SK-N-DZ (cell line): ENCODE measurements at places on chromosomes 5 and 9.

GRCh38 chr9:128393145-128393775 lies 22.1 kb downstream of the URM1 start:
- no peak for DNase-seq

- DNase-seq = no peak
These were observed 39.8 kb downstream of the EMB start for GRCh38 chr5:50401336-50401735.

DNA sequence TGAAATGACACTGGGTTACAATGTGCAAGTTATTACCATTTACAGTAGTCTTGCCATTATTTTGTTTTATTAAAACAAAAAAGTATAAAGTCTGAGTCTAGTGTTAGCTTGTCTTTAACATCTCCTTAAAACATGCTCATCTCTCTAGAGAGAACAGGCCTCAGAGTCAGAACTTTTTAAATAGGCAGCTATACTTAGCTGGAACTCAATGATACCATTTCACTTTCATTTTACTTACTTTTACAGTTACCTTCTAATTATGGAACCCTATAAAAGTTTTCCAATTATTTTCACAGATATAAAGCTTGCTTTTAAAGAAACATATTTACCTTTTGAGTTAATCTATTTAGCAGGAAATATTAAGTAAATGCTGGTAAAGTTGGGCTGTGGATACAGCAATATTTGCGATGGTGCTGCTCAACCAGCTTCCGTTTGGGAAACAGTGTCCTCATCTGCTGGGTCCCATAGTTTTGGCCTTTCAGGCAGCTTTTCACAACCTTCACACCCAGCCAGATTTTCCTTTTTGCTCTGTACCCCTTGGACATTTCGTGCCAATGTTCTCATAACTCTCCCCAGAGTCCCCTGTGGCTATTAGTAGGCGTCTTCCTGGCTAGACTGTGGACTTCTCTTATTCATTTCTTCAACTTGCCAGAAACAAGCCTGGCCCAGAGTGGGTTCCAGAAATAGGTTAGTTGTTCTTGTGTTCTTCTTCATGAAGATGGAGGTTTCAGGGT lies 36.3 kb upstream of the UBTD2 start:
- no peak for DNase-seq

DNA sequence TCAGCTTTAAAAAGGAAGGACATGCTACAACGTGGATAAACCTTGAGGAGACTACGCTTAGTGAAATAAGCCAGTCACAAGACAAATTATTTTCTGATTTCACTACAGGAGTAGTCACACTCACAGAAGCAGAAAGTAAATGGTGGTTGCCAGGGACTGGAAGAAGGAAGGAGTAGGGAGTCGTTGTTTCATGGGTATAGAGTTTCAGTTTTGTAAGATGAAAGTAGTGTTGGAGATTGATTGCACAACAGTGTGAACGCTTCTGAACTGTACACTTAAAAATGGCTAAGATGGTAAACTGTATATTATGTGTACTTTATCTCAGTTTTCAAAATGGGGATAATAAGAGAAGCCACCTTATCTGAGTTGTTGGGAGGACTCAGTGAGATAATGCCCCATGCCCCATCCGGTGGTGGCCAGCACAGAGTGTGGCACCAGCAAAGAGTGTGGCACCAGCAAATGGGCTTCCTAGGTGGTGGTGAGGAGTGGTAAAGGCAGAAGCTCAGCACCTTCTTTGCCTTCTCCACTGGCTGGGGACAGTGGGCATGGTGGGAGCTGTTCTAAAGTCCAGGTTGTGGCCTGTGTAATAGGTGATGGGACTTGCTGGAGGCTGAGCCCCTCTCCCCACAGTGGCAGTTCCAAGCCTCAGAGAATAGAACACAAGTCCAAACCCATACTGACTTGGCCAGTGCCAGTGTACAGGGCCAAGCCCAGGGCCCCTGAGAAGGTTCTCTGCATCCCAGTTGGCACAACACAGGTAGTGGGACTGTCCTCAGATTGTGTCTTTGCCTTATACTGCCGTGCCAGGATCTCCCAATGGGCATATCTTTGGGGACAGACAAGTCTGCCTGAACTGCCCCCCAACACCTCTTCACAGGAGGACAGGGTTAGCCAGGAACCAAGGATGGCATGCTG lies 4.4 kb downstream of the SLC22A4 start:
- no peak for DNase-seq

DNA sequence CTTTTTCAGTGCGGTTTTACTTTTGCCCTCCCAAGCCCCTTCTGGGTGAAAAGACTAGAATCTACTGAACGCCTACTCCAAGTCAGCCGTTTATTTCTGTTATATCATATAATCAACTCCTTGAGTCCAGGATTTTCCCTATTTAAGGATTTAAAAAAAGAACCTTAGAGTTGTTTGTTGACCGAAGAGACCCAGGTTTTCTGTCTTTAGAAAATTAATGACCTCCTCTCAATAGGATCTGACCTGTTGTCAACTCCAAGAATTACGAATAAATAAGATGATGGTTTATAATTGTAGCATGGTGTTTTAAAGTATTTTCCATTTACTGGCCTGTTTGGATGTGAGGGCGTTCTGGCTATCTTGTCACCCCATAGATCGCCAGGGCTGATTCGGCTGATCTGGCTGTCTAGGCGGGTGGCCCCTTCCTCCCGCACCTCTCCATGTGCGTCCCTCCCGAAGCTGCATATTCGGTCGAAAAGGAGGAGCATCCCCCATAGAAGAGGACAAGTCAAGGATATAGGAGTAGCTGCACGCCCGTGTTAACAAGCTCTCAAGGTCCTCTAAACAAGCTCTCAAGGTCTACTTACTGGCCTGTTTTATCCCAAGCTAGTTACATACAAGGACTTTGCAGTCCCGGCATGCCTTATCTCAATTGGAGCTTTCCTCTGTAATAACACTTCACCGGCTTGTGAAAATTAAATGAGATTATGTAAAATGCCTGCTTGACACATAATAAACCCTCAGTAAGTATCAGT lies 1.1 kb upstream of the UBAP2 start:
- no peak for DNase-seq

DNA sequence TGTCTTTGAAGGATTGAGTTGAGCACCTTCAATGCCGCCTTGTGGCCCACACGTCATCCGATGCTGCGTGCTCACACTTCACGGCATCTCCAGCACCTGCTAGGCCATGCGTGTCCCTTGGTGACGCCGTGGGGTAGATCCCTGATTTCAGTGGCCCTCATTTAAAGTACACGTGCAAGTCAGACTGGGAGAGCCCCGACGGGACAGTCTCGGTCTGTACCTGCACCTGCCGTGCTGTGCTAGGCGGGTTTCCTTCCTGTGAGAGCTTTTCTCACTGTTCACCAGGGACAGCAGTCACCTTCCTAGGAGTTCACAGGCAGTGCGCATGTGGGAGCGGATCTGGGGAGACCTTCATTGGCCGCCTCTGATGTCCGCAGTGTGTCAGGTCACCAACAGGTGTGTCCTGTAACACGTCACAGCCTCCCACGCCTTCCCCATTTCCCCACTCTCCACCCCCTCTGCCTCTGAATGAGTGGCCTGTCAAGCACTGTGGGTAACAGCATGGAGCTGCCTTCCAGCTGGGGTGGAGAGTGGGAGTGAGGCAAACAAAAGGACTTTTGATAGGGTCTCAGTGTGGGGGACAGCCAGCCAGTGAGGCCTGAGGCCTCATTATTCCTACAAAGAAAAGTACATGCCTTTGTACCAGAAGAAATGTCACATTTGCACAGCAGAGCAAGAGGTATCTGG lies 236.4 kb downstream of the FANCC start:
- DNase-seq = no peak

- no peak for DNase-seq
These were observed 85.4 kb downstream of the SLC1A3 start for GRCh38 chr5:36691696-36692371.

GRCh38 chr9:19998823-19999455 lies 210.1 kb upstream of the SLC24A2 start:
- DNase-seq = no peak

DNA sequence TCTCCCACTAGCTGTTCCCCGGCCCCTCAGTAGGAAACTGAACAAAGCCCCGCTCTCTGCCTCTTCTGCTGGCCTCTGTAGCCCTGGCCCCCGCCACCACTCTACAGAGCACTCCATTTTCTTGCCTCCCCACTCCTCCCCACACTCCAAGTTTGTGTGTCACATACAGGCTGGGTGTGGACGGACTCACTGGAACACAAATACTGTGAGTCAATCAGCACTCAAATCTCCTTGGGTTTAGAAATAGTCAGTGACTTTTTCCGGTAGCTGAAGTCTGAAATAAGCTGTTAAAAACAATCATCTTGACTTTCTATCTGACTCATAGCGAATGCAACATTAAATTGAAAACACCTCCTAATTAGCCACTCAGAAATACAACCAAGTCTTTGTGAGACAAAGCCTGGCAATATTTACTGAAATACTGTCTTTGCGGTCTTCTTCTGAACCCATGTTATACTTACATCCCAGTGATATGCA lies 122.5 kb downstream of the LHFPL2 start:
- DNase-seq = no peak

GRCh38 chr5:80978772-80979317 lies 18.7 kb downstream of the RASGRF2 start:
- DNase-seq = no peak

GRCh38 chr5:112174959-112175594 lies 244.0 kb downstream of the EPB41L4A start:
- DNase-seq = peak; percentile 77

GRCh38 chr5:127290019-127290945 lies at the start of gene MEGF10:
MEGF10 (plus strand) TSS chr5:127290796; CDS start chr5:127331309, 40,513 bp downstream.
- peak; percentile 26 for DNase-seq

GRCh38 chr9:3920604-3921582 lies 379.0 kb downstream of the GLIS3 start:
- DNase-seq = no peak

- no peak for DNase-seq
These were observed 252.9 kb upstream of the SLC24A2 start for GRCh38 chr9:20041697-20042081.

DNA sequence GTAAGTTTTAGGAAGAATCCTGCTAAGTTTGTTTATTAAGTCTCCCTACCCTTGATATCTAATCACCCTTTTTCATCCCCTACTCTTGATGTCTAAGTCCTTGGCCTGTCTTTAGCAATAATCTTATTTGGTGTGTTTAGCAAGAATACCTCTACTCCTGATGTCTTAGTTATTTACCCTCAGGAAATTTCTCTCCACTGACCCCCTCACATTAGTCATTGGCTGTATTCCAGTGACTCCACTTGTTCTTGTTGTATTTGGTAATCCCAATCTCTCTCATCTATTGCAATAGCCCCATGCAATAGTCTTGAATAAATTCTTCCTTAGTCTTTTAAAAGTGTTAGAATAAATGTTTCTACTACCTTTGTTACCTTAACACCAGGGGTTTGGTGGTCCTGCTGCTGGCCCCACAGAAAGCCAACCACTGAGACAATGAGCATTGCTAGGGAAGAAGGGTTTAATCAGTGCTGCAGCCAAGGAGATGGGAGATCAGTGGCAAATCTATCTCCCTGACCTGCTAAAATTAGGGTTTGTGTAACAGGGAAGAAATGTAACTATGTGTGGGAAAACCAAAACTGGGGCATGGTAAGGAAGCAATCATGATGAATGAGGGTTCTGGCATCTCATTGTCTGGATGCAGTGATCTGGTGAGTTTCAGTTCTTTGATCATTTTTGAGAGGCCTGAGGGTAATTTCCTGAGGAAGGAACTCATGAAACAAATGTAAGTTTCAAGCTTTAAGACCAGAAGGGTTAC lies 236.4 kb upstream of the DAB2 start:
- no peak for DNase-seq

DNA sequence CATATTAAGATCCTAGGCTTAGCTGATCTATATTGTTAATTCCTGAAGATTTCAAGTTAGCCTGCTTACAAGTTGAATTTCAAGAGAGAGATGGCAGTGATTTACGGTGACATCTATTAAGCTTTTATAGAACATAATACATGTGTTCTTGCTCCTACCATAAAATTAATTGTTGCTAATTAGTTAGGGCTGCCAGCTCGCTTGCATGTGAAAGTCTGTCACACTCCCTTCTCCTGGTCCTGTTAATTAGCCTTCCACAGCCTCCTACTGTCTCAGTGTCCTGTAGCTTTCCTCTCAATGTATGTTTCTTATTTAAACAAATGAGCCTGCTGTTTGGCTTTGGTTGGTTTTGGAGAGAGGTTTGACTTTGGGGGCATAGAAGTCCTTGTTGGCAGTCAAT lies 247.2 kb downstream of the NTRK2 start:
- DNase-seq = no peak

DNA sequence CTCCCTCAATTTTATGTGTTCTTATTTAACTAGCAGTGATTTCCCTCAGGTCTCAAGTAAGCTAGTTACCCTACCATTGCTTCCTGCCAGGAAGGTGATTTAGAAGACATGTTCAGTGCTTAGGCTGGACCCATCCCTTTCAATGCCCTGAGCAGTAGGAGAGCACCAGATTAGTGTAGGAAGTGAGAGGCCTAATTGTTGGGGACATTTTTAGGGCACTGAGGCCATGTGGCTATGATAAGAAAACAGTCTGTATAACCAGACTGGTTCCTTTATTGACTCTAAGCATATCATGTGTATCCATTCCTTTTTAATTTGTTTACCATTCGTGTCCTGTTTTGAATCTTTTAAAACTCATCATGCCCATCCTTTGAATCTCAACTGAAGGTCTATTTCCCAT lies 312.3 kb upstream of the PRR16 start:
- DNase-seq = peak; percentile 89

GRCh38 chr5:157184117-157184670 lies 3.6 kb downstream of the ITK start:
- DNase-seq = no peak

GRCh38 chr5:118557251-118557661 lies 431.1 kb downstream of the DTWD2 start:
- no peak for DNase-seq

DNA sequence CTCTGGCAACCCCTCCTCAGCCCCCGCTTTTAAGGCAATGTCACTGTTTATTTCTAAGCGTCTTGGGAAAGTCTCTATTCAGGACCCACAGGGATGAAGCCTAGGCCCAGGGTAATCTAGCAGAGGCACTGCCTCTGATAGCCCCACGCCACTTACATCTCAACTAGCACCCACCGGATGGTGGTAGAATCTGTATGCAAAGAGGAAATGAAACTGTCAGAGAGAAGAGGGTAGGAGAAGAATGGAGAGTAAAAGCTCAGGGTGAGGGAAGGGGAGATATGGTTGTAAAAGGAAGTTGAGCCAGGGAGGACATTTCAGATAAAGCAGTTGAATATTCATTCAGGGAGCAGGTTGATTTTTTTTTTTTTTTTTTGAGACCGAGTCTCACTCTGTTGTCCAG lies 3.0 kb downstream of the FRRS1L start:
- DNase-seq = no peak

- DNase-seq = no peak
These were observed 96.3 kb upstream of the KCNN2 start for GRCh38 chr5:114265432-114266060.

DNA sequence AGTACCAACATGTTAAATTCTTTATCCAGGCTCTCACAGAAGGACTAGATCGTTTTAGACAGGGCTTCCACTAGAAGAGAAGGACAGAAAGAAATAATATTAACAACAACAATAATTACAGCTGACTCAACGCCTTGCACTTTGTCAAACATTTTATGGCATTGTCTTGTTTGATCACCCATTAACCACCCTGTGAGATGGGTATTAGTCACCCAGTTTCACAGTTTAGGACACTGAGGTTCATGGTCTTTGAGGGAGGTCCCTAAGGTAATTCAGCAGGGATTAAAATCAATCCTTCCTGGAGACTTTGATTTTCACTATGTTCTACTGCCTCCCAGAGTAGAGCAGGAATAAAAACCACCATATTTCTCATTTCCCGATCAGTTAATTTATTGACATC lies 51.4 kb upstream of the BNC2 start:
- no peak for DNase-seq

- no peak for DNase-seq
These were observed 70.5 kb upstream of the SPTLC1 start for GRCh38 chr9:92185681-92186080.

GRCh38 chr5:10987276-10987924 lies 226.4 kb upstream of the DAP start:
- DNase-seq = no peak
